ENCODE measurements at places on chromosomes 2 and 18. TPM values are rescaled to one million over a fixed set of nuclear protein-coding genes. Genes with fewer than 3 reads are reported as not detected.

HOXD12 gene
- not detected for total RNA-seq

ECEL1 gene
- total RNA-seq, result 0.83 TPM

C1QL2 gene
- total RNA-seq, result 0.76 TPM

SGPP2 gene
- 27.3 TPM for total RNA-seq

MORN2 gene
- 7.2 TPM for total RNA-seq
